ENCODE measurements at places on chromosomes 7 and 10.

DNA sequence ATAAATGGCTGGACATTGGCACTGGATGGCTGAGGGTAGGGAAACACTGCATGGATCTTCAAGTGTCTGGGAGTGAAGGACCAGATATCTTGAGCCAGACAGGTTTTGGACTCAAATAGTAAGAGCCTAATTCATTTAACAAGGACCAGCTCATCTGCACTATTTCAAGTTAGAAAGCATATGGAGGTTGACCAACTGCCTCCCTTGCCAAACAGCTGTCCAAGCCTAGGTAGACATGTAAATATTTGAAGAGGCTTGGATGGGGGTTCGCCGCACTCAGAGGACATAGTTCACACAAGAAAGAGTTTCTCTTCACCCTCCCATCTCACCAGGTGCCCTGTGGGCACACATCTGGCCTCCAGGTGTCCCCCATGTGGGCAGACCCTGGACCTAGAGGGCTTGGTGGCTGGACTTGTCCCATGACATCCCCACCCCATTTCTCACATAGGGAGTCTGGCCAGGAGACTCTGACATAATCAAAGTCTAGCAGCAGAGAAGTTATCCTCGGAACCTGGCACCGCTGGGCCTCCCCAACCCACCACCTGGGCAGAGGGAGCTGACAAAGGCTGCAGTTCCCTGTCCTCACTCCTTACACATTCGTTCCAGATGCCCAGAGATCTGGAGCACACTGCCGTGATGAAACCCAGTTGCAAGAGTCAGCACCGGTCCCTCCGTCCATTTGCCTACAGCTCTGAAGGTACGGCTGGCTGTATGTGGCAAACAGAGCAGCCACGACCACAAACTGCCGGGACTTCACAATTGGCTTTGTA lies 116.9 kb upstream of the GDF10 start:
- DNase-seq: no peak

DNA sequence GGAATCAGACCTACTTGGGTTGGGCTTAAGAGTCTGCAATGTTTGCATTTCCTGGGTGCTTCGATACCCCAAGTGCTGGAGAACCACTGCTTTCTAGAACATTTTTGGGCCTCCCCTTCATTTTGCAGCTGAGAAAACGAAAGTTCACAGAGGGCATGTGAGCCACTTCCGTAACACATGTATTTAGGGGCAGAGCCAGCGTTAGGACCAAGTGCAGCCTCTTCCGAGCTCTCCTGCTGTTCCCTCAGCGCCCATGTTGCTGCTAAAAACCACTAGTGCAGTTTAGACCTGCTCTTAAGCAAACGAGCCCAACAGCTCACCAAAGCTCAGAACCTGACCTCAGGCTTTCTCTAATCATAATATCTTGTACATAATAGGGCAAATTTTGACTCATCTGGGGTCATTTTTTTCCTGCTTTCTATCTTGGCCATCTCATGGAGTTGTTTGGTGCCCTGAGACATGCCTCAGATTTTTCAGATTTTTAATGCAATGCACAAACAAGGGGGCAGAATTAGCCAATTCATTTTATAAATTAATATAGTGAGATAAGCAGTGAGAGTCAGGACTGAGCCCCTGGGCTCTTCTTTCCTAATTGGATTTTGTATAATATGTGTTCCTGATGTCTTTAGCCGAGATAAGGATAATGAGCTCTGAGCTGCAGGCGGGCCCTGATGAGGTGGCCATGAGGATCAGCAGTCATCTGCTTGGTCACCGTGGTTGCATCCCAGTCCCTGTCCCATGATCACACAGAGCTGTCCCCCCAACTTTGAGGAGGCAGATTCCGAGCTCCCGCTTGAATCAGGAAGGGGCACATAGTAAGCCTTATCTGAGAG lies 12.9 kb downstream of the BAG3 start:
- peak; percentile 35 for DNase-seq

DNA sequence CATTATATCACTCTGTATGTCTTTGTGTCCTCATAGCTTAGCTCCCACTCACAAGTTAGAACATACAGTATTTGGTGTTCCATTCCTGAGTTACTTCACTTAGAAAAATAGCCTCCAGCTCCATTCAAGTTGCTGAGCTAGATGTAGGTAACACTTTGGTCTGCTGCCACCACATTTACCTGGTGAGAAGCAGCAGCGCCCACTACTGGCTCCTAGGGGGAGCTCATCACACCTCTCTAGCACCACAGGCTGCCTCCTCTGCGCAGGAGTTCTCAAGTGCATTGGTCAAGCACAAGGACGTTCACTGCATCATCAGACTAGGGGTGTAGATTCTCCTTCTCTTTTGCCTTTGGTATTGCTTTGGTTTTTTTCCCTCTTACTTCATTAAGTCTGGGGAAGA lies 530.9 kb upstream of the AUTS2 start:
- DNase-seq: peak; percentile 4

DNA sequence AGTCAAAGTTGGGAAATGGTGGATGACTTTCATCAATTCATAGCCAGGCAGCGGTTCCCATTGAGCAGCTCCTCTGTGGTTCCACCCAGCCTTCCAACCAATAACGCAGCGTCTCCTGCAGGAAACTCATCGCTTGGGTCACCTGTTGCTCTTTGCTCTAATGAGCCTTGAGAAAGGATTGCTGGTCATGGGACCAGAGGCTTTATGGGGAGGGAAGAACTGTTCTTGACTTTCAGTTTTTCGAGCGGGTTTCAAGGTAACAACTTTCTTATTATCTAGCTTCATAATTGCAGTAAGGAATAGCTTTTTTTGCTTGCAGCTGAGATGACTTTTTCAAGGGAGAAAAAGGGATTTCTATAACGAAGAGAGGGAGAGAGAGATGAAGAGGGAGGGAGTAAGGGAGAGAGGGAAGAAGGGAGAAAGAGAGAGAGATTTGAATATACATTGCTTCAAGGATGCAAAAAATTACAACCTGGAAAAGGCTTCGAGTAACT lies 405 bp upstream of the ENTPD1 start:
- no peak for DNase-seq

DNA sequence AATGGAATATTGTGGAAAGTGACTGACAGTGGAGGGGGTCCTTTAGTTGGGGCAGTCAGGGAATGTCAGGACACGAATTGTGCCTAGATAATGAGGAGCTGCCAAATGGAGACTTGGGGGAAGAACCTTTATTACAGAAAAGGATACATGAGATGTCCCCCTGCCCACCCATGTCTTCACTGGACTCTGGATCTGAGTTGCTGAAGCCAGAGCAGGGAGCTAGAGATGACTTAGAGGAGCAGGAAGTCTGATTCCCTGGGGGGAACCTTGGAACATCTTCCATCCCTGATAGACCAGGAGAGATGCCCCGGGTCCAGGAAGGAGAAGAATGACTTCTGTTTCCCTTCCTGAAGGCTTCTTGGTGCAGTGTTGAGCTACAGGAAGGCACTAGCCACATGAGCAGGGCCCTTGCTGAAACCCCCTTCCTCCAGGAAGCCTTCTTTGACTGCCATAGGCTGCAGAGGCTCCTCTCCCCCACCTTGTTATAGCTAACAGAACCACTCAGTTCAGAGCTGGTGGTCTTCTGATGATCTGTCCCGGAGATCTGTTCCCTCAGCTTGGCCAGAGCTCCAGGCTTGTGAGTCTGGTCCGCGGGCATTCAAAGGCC lies 747 bp upstream of the NEURL1 start:
- no peak for DNase-seq

DNA sequence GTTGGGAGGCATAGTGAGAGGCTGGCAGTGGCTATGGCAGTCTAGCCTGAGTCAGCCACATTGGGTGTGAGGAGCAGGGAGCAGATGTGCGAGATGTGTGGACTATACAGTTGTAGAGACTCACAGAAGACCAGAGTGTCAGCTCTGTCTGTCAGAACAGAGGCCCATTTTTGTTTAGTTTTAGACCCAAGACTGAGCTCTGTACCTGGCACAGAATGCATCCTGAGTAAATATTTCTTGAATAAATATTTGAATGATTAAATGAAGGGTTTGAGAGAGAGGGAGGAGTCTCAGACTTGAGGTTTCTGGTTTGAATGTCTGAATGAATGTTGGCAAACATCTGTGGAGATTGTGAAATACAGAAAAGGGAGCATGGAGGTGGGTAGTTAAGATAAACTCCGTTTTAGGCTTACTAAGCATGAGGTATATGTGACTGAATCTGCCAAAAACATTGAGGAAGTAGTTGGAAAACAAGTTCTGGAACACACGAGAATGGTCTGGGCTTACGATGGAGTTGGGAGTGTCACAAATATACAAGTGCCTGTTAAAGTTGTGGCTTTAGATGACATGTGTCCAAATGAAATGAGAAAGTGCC lies 3.6 kb downstream of the SEC23IP start:
- DNase-seq: no peak

- no peak for DNase-seq
These were observed 267.0 kb downstream of the TCERG1L start for GRCh38 chr10:131044379-131045111.

DNA sequence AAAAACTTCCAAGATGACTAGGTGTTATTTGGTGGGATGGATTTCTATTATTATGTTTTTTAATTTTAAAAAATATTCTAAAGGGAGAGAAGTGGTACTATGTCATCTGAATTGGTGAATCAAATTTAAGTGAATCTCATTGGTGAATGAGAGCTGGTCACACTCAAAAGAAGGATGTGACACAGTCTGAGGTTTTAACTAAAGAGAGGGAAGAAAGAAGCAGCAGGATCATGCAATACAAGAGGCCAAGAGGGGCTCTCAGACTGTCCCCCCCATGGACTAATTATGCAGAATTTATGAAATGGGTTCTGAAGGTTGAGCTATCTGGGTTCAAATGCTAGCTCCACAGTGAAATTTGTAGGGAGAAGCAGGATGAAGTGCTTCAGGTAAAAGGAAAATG lies 16.2 kb downstream of the MACC1 start:
- no peak for DNase-seq

- no peak for DNase-seq
These were observed 228.8 kb upstream of the FAM3C start for GRCh38 chr7:121624958-121625357.

- no peak for DNase-seq
These were observed 147.1 kb upstream of the ASAH2 start for GRCh38 chr10:50398381-50398780.

- DNase-seq: no peak
These were observed 175.0 kb upstream of the CHRM2 start for GRCh38 chr7:136693166-136694119.

DNA sequence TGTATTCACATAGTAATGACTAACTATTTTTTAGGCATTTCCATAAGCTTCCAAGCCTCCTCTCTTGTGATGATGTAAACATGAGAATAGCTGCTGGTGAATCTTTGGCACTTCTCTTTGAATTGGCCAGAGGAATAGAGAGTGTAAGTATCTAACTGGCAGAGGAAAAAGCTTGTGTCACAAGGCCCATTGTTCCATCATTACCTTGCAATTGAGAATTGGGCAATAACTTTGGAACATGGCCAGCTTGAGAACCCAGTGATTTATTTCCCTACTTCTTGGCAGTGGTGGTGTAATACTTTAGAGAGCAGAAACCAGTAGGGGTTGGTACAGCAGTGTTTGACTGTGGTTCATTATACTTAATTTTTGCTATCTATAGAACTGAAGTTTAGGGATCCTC lies 12.0 kb downstream of the IFRD1 start:
- DNase-seq: no peak

- DNase-seq: no peak
These were observed 257.3 kb downstream of the TRIL start for GRCh38 chr7:28700790-28701203.

DNA sequence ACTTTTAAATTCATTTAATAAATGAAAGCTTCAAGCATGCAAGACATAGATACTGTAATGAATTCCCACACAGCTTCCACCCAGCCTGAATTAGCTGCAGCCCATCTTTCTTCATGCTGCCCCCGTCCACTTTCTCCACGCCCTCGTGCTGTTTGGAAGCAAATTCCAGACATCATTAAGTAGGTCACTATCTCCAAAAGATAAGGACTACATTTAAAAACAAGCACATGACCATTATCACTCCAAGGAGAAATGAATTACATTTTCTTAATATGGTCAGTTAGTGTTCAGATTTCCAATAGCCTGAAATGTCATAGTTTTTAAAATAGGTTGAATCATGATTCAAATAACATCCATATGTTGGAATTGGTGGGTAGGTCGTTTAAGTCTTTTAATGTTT lies 24.3 kb downstream of the LMTK2 start:
- DNase-seq: no peak

DNA sequence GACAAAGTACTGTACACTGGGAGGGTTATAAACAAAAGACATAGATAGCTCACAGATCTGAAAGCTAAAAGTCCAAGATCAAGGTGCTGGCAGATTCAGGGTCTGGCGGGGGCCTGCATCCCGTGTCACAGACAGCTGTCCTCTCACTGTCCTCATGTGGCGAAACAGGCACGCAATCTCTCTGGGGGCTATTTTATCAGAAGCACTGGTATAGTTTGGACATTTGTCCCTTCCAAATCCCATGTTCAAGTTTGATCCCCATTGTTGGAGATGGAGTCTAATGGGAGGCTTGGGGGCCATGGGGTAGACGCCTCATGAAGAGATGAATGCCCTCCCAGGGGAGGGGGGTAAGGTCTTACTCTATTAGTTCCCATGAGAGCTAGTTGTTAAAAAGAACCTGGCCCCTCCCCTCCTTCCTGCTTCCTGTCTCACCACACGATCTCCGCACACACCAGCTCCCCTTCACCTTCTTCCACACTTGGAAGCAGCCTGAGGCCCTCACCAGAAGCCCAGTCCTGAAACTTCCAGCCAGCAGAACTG lies 72.5 kb upstream of the UCN3 start:
- DNase-seq: peak; percentile 47

- DNase-seq: no peak
These were observed 106.2 kb downstream of the RTKN2 start for GRCh38 chr10:62162261-62162981.

DNA sequence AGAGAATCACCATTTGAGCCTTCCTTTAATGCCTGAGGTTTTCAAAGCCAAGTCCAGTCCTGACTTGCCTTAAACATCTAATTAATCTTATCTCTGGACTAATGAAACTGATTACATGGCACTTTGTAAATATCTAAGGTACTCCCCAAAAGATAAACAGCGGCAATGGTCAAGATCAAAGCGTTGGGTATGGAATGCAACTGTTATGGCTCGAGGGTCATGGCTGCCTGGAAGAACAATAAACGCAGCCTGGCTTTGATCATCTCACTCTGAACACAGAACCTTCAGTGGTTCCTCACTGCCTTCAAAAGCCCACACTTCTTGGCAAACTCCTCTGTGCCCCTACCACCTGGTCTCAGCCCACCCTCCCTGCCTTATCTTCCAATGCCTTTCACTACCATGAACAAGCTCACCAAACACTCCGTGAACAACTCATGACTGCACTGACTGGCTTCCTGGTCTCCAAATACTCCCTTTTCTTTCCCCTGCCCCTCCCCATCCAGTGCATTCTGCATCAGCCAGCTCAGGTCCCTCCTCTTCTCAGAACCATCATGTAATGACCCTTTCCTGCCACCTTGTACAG lies 150.2 kb upstream of the NFE2L3 start:
- DNase-seq: no peak

DNA sequence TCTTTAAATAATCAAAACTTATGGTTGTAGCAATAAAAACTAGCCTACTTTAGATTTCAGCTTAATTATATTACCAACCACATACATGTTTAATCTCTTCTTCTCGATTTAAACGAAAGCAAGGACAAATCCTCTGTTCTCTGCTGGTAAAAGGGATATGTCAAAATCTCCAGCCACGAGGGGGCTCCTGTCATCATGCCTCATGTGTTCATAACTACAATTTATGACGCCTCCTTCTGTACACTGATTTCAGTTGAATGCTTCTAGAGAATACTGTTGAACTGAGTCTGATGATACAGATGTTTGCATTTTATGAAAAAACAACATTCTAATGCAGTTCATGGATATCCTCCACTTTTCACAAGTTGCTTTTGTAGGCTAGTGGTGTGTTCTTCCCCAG lies 220.0 kb upstream of the DPP6 start:
- DNase-seq: no peak

GRCh38 chr10:86017841-86018734 lies 348.5 kb downstream of the GRID1 start:
- DNase-seq: no peak

Data from activated CD4-positive, alpha-beta T cell treated with anti-CD3 and anti-CD28 coated beads for 48 hours (primary cell).